ENCODE measurements at places on chromosomes 6 and 20.

DNA sequence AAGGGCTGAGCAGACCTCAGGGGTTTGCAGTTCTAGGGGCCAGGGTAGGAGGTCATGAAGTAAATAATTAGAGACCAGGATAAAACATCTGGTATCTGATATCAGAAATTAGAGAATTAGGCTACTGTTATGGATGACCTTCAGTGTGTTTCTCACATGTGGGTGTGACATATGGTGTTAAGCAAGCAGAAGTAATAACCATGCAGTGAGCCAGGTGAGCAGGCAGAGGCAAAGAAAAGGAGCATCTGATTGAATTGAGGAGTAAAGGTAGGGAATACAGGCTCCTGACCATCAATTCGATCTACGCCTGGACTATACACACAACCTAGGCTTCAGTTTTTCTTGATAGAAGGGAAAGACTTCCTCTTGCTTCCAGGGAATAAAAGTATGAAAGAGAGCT is 34.7 kb upstream of the MAP3K7 start:
- DNase-seq = no peak

DNA sequence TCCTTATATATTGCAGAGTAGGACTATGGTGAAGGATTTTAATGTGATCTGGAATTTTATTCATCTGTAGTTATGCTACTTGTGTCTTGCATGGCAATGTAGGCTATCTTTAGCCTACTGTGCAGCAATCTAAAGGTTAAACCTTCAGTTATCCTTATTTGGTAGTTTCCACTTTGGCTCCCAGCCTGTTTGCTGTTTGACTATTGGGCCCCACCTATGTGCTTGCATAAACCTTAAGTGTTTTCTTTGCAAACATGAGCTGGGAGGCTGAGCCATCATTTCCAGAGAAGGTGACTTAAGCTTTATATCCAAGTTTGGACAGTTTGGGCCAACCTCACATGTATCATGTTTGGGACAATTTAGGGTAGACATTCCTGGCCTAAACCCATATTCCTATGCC is 537.5 kb downstream of the BTBD3 start:
- no peak for DNase-seq

GRCh38 chr6:152207915-152208714 is 400.6 kb downstream of the ESR1 start:
- no peak for DNase-seq

- DNase-seq = no peak
Measured at GRCh38 chr20:64027981-64028685, 7.8 kb upstream of the C20orf204 start.

DNA sequence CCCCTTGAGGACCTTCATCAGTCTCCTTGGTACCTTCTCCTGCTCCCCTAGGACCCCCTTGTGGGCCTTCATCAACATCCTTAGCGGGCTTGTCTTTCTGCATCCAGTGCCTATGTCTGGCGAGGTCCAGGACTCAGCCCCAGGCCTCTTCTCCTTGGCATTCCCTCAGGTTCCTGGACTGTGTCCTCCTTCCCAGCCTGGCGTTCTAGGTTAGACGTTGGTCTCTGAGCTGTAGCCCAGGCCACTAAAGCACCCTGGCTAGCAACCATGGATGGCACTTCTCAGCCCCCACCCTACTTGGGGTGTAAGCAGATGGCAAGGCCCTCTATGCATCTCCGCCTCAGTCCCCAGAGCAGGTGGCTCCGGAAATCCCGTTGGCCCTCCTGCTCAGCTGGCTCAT is 51.5 kb upstream of the NNAT start:
- DNase-seq = no peak

DNA sequence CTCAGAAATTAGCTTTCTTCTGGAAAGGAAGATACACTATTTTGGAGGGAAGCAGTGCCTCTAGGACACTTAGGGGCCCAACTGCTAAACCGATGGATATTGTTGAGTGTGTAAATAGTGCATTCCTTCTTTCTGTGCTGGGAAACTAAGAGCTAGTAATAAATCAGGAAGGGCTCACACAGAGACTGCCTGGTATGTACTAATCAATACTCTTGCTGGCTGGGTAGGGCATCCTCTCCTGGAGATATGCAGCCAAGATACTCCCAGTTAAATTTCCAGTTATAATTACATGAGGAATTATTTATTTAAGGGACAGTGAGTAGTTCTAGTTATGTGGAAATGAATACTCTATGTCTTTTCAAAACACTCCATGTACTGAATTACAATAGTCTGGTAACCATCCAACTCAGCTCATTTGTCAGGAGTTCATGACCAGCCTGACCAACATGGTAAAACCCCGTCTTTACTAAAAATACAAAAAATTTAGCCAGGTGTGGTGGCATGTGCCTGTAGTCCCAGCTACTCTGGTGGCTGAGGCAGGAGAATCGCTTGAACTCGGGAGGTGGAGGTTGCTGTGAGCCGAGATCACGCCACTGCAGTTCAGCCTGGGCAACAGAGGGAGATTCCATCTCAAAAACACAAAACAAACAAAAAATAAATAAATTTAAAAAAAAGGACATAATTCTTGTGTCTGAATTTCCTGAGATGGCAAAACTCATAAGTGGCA is 100.0 kb downstream of the OR2B2 start:
- DNase-seq = no peak

DNA sequence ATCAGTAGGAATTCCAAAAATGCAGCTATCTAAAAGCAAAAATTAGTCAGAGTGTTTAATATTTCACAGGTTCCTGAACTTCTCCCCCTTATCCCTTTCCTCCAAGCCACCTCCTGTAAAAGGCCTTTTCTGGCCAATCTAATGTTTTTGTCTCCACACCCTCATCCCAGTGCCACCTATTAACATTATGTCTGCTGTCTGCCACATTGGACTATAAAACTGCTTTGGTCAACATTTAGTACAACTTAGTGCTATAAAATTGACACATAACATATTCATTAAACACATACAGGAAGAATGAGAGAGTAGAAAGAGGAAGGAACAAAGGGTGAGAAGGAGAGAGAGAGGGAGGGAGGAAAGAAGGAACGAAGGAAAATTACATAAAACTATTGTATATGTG is 47.7 kb downstream of the MMUT start:
- no peak for DNase-seq

- no peak for DNase-seq
Measured at GRCh38 chr6:107121964-107122495, 6.7 kb upstream of the BEND3 start.

- no peak for DNase-seq
Measured at GRCh38 chr20:37901654-37902503, 1.0 kb upstream of the VSTM2L start.

DNA sequence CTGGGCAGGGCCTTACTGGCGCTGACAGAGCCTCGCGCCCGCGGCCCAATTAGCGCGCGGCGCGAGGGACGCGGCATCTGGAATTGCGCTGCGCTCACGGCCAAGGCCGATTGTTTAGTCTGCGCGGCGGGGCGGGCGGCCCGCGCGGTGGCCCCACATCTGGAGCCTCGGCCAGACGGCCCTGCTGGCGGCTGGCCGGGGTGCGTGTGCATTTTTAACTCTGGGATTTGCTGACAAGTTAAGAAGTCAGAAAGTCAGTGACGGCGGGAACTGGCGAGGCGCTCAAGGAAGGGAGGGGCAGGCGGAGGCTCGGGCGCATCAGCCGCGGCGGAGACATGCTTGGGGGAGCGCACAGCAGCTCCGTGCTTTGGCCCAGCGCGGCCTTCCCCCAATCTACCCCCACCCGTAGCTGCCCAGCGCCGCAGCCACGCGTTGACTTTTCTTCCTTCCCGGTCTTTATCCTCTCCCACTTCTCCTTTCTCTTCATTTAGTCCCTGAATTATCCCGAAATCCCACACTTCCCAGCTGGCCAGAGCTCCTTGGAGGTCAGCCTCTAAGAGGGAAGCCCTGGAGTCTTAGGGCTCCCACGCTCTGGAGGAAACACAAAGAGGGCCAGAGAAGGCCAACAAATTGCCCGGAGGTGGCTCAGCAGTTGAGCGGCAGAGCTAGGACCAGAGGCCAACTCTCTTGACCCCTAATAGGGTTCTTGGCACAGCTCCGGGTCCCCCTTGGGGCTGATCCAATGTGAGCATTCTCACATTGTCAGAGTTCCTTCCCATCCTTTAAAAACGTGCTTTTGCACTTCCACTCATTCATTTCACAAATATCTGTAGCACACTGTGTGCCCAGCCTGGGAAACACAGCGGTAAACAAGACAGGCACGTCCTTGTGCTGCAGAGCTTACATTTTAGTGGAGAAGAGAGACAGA is 40.8 kb upstream of the FOXP4 start:
- peak; percentile 46 for DNase-seq

DNA sequence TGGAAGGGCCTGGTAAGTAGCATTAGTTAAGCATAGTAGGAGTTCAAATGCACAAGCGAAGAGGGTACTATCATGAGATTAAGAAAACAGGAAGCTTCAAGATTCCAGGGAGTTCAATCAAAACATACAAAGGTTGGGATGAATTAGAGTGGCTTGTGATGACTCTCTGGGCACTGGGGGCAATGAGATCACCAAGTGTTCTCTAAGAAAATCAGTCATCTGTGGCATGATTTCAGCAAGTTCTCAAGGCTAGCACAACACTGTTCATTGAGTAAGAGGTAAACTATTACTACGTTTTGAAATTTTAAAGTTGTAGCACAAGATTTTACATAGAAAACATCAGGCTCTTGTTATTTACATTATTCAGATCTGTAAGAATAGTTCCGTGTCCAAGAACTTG is 139.7 kb upstream of the FLRT3 start:
- DNase-seq = peak; percentile 24

DNA sequence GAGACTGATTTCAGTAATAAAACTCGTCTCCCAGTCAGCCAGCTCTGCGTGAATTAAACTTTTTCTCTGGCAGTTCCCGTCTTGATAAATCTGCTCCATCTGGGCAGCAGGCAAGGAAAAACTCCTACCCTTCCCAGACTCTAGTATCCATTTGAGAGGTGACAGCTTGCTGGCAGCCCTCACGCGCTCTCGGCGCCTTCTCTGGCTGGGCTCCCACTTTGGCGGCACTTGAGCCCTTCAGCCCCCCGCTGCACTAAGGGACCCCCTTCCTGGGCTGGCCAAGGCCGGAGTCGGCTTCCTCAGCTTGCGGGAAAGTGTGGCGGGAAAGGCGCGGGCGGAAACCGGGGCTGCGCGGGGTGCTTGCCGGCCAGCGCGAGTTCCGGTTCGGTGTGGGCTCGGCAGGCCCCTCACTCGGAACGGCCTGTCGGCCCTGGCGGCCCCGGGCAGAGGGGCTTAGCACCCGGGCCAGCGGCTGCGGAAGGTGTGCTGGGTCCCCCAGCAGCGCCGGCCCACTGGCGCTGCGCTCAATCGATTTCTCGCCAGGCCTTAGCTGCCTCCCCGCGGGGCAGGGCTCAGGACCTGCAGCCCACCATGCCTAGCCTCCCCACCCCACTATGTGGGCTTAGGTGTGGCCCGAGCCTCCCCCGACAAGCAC is 21.8 kb upstream of the GMPR start:
- DNase-seq = no peak

DNA sequence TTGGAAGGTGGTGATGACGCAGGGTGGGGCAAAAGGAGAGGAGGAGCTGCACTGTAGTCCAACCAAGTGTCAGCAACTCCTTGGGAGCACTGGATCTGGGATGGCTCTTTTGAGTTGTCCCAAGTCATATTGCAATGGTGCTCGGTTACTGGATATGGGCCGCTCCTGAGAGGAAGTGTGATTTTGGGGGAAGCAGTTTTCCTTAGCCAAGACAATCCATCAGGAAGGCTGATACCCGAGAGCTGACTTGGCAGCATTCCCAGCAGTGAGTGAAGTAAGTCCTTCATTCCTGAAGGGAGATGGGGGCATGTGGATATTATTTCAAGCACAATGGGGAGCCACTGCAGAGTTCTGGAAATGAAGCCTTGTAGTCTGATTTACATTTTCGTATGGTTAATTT is 354.1 kb downstream of the RFPL4B start:
- DNase-seq = no peak

GRCh38 chr6:47520282-47520681 is 42.7 kb downstream of the CD2AP start:
- no peak for DNase-seq

DNA sequence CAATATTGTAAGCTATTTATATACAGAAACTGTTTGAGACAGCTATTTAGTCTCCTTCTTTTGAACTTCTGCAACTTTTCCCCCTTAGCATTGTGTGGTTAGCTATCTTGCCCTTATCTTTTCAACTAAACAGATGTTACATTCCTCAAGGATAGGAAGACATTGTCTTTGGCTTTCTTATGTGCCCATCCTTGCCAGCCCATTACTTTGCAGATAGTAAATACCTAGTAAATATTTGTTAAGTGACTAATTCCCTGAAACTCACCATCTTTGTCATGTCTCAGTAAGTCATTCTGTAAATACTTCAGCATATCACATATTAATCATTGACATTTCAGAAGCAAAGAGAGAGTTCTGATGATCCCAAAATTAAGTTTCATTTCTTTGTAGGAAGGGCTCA is 69.1 kb upstream of the FLRT3 start:
- DNase-seq = no peak

DNA sequence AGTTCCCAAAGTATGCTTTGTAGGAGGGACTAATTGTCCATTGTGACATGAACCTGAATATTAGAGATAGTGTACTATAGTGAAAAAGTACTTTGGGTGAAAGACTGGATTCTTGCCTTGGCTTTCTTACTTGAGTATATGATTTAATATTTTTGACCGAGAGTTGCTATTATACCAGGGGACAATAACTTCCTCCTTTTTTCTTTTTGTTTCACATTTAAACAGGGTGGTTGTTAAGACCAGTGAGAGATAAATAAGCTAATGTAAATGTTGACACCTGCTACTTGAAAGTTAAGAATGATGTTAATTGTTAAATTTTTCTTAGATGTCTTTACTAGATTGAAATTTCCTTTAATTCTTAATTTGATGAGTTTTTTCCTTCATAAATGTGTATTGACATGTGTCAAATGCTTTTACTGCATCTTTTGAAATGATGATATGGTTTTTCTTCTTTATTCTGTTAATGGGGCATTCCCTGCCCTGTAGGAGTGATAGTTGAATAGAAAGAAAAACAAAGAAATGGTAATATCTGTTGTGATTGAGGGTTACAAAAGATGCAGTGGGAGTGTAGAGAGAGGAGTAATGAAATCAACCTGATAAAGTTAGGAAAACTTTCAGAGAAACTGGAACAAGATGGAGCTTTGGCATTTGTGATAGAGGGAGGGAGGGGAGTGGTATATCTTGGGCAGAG is 48.4 kb downstream of the ZFAND3 start:
- DNase-seq = no peak

DNA sequence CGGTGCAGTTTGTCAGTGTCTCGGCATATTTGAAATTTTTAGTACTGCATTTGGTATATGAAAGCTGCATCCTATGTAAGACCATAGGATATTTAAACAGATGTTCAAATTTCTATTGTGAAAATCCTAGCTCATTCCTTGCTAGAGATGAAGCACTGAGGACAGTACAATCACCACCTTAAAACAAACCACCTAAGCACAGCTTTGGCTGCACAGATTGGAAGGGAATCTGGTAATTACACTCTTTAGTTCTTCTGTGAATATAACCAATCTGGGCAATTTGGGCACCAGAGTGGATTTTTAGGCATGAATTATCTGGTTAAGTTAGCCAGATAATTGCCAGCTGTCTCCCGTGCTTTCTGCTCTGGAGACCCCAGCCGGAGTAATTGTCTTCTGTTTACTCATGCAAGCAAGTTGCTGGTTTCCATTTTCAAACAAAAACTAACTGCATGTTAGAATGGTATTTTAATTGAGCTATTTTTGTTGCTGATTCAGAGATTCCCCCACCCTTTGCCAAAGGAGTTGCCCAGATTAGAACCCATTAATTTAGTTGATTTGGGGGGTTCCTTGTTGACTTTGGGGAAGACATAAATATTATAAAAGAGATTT is 36.9 kb downstream of the E2F3 start:
- no peak for DNase-seq

All from GM04504 (cell line).